ENCODE measurements at places on chromosomes 2 and 18.

DNA sequence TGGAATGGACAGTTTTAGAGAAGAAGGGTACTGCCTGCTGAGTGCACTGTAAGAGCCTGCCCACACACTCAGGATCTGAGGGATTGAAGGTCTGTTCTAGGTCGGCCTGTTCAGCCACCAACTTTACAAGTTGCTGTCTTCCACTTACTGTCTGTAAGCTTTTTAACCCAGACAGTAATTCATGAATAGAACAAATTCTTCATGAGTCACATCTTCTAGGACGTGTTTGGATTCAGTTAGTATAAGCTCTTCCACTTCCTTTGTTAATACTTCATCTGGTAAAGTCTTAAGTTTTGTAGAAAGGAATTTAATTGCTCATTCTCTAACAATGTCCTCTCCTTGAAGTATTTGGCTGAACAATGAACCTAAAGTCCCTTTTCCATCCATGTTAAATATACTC is 74.6 kb downstream of the PDE11A start:
- no peak for DNase-seq

GRCh38 chr2:217106650-217107014 is 246.8 kb upstream of the TNP1 start:
- no peak for DNase-seq

GRCh38 chr2:29317077-29317517 is 201.9 kb downstream of the CLIP4 start:
- DNase-seq: no peak

DNA sequence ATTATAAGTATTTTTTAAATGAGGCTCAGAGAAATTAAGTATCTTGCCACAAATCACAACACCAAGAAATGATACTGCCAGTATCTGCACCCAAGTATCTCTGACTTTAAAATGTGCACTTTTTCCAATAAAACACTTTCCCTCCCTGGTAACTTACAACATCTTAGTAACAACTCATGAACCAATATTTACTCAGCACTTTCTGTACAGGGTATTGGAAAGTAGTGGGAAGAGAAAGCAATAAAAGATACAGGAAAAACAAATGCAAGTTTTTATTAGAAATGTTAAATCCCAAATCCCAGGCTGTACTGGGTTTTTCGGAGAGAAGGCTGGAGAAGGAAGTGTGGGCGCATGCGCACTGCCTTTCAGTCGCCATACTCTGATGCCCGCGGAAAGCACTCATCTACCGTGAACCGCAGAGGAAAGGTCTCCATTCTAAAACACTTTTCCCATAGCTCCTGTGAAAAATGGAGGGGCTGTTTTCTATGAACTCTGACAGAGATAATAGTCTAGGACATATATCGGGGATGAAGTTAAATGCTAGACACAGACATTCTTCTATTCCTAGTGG is 52.1 kb downstream of the L3MBTL4 start:
- DNase-seq: no peak

DNA sequence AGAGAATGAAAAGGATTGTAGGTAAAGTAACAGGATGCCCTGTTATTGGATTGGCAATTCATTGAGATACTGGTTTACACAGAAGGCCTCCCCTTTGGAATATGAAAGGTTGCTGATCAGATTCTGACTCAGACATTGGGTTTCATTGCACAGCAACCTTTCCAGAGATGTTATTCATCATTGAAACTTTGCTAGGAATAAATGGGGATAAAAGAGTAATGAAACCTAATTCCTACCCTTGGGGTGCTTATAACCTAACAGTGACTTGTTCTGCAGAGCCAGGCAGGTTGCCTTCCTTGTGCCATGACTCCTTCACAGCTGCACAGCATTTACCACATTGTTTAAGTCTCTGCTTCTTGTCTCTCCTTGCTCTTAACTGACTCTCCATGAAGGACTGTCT is 5.0 kb downstream of the NAB1 start:
- DNase-seq: no peak

DNA sequence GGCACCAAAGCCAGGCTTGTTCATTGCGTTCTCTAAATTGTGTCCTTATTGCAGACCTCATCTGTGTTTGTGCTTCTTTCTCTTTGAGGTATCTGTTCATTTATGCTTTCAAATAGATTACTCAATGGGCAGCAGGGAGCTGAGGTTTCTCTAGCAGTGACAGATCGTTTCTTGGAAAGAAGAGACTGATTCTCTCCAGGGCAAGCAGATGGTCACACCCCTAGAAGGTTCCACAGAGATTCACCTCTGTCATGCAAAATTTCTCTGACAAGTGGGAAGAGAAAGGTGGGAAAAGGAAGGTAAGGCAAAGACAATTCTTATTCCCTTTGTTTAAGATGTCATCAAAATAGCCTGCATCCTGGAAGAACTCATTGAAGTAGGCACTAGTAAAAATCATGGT is 14.0 kb downstream of the DLGAP1 start:
- DNase-seq: no peak

- no peak for DNase-seq
Measured at GRCh38 chr2:100921685-100922161, 80.4 kb upstream of the RPL31 start.

DNA sequence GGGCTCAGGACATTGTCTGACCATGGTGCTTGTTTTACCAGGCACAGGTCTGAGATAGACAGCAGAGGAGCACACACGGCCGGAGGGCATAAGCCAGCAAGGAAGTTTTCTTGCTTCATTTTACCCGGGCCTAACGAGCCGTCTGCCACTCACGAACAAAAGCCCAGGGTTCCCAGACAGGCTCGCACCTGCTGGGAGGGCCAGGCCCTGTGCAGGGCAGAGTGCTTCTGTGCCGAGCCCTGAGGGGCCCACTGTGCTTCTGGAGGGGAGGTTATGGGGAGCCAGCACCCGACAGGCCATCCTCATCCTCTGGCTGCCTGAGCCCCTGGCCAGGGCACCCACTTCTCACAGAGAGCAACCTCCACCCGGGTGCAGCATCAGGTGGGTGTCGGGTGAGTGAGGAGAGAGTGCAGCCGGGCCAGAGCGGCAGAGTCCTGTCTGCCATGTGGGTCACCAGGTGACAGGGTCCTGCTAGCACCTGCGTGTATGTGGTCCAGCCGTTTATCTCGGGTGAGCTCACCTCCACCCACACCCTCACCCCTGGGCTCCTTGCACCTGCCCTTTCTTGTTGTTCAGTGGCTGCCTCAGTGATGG is 297.9 kb downstream of the NDUFA10 start:
- DNase-seq: no peak

- DNase-seq: no peak
Measured at GRCh38 chr18:64620971-64621560, 472.2 kb upstream of the LINC00305 start.

GRCh38 chr2:162344617-162344950 is 652 bp downstream of the GCA start:
- no peak for DNase-seq

- DNase-seq: no peak
Measured at GRCh38 chr2:391696-392095, 103.8 kb upstream of the ALKAL2 start.

DNA sequence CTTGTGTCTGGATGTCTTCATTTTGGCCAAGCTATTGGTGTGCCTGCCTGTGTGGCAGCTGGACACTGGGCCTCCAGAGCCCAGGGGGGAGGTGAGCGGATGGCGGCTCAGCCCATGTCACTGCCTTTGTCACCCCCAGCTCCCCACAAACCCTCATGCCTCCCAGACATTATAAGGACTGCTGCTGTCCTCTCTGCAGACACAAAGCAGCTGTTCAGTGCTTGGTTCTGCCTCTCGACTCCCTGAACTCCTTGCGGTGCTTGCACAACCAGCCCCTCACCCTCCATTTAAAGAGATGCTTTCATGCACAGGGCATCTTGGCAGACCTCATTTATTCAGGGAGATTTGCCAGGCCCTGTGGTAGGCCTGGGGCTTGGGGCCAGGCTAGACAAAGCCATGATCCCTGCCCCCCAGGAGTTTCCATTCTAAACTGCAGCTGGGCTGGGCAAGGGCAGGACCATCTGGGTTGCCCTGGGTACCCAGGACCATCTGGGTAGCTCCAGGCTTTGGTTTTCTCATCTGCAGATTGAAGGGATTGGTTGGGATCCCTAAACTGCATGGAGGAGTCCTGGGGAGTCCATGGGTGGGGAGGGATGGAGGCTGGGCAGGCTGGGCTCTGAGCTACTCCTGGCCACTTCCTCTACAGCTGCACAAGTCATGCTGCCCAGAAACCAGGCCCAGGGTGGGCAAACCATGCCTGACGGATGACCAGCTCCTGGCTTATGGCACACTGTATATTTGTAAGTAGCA is 168.5 kb downstream of the CELF4 start:
- DNase-seq: no peak

GRCh38 chr2:3078684-3079083 is 298.9 kb downstream of the EIPR1 start:
- no peak for DNase-seq

DNA sequence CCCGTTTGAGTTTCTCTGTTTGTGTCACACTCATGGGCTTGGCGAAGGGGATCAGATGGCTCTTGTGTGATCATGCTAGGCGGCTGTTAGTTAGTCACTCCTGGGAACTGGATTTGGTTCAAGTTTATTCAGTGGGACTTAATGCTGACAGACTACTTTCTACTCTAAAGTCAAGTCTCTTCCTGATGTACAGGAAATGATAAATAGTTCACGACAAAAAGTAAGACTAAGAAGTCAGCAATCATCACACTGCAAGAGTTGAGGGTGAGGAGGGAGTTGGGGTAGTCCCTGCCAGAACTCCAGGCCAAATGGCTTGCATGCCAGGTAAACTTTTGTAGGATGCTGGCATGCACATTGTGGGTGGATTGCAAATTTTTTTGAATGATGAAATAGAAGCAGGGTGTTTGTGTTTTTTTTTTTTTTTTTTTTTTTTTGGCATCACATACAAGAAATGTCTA is 25.1 kb upstream of the CCL20 start:
- no peak for DNase-seq

- no peak for DNase-seq
Measured at GRCh38 chr2:45994060-45994459, 303.1 kb upstream of the EPAS1 start.

GRCh38 chr2:212176151-212176550 is 362.5 kb downstream of the ERBB4 start:
- DNase-seq: no peak

DNA sequence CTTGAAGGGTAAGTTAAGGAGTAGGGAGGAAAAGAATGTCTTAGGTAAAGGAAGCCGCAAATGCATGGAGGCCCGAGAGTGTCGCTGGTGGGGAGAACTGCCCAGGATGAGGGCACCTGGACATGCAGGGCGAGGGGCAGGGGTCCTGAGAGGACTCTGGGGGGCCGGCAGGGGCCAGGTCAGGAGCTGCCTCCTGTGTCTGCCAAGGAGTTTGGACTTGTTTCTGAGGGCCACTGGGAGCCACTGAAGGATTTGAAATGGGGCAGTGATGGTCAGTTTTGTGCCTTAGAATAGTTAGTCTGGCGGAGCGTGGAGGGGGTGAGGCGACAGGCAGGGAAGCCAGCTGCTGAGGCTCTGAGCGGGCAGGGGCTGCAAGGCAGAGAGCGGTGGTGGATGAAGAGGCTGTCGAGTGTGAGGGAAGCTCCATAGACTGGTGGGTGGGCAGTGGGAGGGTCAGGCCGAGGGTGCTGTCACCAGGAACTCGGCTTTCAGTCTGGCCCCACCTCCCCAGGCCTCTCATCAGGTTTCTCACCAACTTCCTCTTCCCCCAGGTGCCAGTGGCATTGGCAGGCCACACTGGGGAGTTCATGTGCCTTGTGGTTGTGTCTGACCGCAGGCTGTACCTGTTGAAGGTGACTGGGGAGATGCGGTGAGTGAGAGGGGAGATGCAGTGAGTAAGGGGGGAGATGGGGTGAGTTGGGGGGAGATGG is 14.7 kb upstream of the SLC4A3 start:
- DNase-seq: no peak

GRCh38 chr2:11239666-11240462 is 84.6 kb downstream of the SLC66A3 start:
- no peak for DNase-seq

- DNase-seq: no peak
Measured at GRCh38 chr2:180763263-180763989, 217.0 kb upstream of the UBE2E3 start.

- no peak for DNase-seq
Measured at GRCh38 chr2:156818944-156819343, 382.8 kb downstream of the GPD2 start.

DNA sequence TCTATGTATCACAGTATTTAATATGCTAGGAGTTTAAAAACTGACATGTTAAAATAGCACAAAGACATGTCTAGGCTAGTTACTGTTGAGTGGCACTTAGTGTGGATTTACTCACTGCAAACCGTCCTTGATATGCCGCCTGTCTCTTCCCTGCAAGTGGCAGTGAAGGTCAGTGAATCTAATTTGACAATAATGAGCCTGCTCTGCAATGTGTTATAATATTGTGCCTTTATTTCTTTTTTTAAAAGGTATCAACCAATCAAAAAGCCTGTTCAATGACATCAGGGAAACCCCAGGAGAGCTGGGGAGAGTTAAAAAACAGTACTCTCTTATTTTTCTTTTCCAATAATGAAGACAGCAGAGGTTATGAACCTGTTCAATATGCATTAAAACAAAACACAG is 384.1 kb downstream of the ERBB4 start:
- DNase-seq: no peak

DNA sequence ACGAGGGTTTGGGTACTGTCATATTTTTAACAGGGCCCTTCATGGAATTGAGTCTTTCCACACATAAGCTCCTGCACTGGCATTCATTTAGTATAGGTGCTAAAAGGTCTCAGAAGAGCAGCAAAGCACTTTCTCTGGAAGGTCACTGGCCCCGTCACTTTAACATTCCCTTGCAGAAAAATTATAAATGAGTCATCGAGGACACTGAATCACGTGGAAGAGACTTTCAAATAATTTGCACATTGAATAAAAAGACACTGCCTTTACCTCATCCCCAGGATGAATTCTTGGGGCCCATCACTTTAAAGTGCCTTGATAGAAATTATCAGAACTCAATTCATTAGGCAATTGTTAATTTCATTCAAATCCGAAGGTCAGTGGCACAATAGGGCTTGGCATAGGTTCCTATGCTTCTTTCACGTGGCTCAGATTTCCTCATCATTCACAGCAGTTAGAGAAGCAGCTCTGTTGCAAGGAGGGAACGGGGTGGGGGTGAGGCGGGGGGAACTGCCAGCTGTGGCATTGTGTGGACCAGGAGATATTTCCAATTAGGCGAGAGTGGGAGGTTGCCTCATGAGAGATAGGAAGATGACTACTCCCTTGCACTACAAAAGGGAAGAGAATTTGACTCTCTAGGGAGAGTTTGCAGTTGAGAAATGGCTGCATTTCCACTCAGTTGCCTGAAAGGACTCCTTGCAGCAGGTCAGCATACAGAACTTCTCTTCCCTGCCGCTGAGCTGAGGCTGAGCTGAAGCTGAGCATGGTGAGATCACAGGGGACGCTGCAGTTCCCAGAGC is 86.3 kb upstream of the NPAS2 start:
- DNase-seq: no peak

DNA sequence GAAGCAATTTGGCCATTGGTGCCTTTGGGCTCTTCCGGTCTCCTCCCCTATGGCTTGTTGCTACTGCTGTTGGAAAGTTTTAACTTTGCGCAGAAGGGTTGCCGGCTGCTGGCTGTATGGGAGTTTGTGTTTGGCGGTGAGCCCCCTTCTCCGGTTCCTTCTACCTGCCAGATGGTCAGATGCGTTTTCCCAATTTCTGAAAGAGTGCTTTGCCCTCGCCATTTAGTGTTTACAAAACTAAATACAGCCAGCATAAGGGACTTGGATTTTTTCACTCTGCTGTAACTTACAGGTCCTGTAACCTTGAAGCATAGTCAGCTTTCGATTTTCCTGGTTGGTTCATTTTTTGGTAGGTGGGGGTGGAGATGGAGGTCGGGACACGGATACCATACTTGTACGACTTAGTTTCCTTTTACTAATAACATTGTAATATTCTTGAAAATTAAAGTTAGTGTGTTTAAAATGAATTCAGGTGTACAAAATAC is 604 bp downstream of the COQ10B start:
- DNase-seq: no peak

- DNase-seq: no peak
Measured at GRCh38 chr18:33641141-33641540, 63.1 kb downstream of the ASXL3 start.

Data from caudate nucleus (tissue), 63 donors.